ENCODE measurements at places on chromosomes 2 and 18. TPM values are rescaled to one million over a fixed set of nuclear protein-coding genes. Genes with fewer than 3 reads are reported as not detected.

Gene TCF23
- total RNA-seq = not detected

Gene CARF
- 4.0 TPM for total RNA-seq

Gene MROH2A
- not detected for total RNA-seq

Gene IL37
- not detected for total RNA-seq

Gene KCNIP3
- total RNA-seq = 4.9 TPM

Gene EPHA4
- 33.2 TPM for total RNA-seq

Gene RBMS1
- total RNA-seq = 62.0 TPM
